Activated CD4-positive, alpha-beta T cell treated with anti-CD3 and anti-CD28 coated beads, Interleukin-2, amount 50 U/mL, for 1 hour (primary cell): ENCODE measurements at places on chromosomes 13 and 19.

DNA sequence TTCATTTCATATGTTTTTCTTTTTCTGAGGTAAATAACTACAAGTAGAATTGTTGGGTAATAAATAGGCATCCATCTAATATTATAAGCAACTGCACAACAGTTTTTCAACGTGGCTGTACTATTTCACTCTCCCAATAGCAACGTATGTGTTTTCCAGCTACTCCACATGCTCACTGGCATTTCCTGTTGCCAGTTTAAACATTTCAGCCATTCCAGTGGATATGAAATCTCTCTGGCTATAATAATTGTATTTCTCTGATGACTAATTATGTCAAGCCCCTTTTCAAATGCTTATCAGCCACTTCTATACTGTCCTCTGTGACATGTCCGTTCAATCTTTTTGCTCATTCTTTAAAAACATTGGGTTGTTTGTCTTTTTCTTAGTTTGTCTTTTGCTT, 26.8 kb upstream of the ALOX5AP start:
- no peak for DNase-seq

DNA sequence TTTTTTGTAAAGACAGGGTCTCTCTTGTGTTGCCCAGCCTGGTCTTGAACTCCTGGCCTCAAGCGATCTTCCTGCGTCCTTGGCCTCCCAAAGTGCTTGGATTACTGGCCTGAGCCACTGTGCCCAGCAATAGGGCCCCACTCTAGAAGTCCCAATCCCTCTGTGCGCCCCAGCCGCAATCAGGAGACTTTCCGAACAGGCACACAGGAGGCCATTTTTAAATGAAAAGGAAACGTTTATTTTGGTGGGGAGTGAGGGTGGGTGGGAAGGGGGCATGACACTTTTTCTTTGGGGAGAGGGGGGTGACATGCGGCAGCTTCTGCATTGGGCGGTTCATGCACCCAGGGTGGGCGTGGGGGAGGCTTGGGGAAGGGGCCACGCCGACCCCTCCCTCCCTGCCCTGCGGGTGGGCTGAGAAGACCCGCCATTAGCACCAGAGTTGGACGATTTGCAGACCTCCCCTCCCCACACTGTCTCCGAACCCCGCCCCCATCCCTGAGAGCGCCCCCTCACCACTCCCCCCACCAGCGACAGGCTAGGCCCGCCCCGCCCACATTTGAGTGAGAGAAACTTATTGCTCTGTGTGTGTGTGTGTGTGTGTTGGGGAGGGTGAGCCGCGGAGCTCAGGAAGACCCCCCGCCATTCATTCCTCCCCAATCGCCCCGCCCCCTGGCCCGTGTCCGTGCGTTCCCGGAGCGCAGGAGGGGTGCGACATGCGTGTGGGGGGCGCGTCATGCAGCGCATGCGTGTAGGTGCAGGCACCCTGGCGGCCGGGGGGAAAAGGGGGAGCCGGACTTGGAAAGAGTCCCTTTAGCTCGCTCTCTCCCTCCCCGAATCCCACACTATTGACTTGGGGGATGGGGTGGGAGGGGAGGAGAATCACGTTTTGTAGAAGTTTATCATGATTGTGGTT, 17.2 kb downstream of the KCNC3 start:
- DNase-seq: no peak

DNA sequence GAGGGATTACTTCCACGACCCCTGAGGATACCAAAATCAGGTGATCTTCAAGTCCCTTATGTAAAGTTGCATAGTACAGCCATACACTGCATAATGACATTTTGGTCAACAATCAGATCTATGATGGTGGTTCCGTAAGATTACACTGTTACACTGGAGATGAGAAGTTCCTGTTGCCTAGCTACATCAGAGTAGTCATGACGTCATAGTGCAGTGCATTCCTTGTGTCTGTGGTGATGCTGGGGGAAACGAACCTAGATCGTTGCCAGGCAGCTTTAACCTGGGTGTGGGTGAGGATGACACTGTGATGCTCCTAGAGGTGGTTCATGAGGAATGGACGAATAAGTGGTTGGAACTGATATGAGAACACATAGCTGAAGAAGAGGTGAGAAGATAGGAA, 9.1 kb downstream of the ZNF610 start:
- no peak for DNase-seq

DNA sequence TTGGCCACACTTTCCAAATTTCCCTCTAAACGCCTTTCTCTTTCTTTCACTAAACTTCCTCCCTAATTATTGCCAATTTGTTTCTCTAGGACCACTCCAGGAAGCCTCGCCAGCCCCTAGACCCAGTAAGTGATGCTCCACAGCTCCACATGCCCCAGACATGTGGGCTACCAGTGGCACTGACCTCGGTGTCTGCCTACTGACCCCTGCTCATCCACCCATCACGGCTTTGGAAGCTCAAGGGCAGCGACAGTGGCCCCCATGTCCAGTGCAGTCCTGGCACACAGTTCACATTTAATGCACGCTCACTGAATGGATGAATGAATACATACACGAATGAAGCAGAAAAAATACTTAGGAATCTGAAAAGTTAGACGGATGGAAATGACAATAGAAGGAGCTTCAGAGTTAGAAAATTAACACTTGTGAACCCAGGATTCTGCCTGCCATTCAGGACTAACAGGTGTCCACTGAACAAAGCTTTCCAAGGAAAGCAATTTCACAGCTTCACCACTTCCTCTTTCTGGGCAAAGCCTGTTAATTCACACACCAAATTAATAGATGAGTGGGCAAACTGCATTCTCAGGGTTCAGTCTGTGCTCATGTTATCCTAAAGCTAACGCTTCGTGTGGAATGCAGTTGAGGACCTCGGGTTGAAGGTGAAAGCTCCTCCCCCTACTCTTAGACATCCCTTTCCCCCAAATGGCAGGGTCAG, 50.9 kb downstream of the CCDC70 start:
- no peak for DNase-seq

DNA sequence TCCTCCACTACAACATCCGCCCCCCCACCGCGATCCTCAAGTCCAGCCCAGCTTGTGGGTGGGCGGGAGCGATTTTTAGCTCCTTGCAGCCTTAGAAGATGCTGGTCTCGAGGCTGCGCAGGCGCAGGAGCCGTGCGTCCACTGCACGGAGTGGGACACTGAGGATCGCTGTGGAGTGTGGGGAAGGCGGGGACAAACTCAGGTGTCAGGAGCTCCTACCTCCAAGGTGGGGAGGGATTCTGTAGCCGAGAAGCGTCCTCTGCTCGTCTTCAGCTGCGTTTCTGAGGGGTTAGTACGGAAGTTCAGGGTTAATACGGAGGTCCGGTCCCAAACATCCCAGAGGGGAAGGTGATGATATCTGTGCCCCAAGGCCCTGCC, at the start of gene RTBDN:
Gene RTBDN, minus strand, starts transcription at position 14 of the 378 bp plus-strand sequence. CDS start 4,600 bp downstream, outside the sequence.
- DNase-seq: no peak

DNA sequence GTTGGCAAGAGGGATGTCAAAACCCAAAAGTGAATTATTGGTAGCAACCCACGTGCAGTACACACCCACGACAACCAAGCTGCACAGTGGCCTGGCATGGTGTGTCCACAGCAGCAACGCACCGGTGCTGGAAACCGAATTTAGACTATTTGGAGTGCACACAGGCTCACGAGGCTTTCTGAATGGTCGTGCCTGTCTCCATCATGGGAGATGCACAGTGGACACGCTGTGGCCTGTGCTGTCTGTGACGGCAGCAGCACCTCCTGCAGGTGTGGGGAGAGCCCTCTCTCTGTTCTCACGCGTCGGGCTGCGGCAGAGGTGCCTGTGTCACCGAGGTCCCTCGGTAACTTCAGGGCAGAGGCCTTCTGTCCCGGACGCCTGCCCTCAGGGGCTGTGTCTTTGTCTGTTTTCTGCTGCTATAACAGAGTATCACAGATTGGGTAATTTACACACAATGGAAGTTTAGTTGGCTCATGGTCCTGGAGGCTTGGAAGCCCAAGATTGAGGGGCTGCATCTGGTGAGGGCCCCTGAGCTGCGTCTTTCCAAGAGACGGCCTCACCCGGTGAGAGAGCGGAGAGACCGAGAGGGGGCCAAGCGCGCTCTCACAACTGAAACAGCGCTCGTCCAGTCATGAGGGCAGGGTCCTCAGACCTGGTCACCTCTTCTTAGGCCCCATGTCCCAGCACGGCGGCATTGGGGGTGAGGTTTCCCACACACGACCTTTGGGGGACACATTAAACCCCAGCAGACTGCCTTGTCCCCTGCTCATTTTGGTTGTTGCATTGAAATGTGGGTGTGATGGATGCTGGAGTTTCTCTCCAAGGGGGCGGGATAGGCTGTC, 9.1 kb upstream of the MCF2L start:
- no peak for DNase-seq

DNA sequence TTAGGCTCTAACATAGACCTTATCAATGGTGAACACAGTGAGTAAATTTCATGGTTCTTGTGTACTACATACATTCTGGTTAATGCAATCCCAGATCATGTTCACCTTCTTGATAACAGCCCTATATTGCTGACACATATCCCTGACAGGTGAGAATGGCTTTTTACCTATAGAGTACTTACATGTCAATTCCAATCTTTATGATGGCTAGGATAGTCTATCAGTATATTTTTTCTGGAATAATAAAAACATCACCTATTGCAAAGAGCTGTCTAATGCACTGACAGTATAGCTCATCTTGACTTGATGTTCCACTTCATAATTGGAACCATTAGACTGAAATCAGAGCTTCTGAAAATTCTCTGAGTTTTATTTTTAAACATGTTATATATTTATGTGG, 199.4 kb downstream of the ENOX1 start:
- DNase-seq: no peak

- DNase-seq: no peak
These were observed 21.6 kb upstream of the CCL25 start for GRCh38 chr19:8030960-8031359.

GRCh38 chr13:111396457-111396856, 76.0 kb downstream of the TEX29 start:
- no peak for DNase-seq
